ENCODE measurements at places on chromosomes 12 and 14.

DNA sequence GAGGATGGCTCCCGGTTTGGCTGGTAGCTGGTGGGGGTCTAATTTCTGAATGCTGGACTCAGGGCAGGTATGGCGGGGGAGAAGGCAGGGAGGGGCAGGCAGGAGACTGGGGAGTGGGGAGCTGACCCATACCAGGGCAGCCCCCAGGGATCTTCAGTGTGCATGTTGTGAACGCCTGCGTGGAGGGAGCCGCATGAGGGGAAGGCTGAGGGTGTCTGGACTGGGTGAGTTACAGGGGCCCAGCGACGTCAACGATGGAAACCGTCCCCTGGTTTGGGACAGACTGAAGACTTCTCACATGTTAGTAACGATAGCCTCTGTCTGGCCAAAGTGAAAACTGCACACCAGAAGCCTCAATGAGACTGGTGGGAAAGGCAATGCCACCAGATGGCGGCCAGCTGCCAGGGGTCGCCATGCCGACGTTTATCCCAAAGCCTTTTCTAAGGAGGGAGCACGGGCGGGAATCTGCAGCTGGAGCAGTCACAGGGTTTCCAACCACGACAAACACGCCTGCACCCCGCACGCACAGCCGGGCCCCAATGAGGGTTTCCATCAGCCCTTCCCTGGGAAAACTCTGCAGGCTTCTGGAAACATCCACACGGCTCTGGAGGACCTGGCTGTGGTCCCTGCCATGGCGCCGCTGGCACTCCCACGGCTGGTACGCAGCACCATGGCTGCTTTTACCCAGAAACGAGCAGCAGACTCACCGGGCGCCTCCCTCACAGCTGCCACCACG lies 14.0 kb downstream of the PGAM5 start:
- no peak for DNase-seq

GRCh38 chr14:54120260-54120659 lies 163.6 kb upstream of the BMP4 start:
- DNase-seq = no peak

GRCh38 chr12:49564686-49565405 lies 3.1 kb downstream of the MCRS1 start:
- no peak for DNase-seq

DNA sequence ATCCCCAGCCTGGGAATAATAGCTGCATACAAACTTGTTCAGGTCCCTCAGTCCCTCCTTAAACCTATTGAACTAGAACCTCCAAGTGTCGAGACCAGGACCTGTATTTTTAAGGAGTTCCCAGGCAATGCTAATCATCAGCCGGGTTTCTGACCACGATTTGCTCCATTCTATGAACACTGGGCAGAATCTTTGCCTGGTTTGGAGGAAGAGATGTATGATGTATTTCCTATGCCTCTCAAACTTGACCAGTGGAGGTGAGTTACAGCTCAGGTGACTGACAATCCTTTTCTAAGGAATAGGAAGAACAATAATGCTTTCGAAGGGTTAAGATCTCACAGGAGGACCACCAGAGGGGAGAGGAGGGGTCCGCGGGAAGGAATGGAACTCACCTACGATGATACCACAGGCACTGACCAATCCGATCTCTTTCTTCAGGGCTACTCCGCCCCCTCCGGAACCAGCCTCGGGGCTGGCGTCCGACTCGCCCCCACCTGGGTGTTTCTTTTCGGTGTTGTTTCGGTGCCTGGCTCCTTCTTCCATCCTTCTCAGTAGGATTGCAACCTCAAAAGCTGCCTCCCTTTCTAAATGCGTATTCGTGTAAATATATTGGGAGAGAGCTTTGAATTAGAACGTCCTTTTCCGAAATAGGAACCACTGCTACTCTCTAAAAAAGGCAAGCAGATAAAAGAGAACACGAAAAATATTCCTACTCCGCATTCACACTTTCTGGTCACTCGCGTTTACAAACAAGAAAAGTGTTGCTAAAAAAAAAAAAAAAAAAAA lies 895 bp downstream of the SLC7A8 start:
- DNase-seq = peak; percentile 41

GRCh38 chr14:93274055-93274806 lies 58.6 kb downstream of the BTBD7 start:
- DNase-seq = no peak

DNA sequence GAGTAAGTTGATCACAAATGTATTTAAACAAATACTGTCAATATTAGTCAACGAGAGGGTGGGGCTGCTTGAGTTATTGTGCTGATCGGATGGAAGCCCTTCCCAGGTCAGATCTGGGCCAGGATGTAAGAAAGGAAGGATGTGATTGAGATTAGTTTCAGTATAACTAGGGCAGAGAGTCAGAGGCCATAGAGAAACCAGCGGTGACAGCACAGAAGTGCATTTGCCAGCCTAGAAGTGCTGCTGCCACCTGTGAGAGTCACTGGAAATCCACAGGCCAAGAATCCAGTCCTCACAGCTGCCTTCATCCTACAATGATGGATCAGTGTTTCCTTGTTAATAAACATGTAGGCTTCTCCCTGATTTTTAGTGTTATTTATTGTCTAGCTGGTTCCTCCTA lies 9.8 kb upstream of the FERMT2 start:
- no peak for DNase-seq

GRCh38 chr12:70221626-70222025 lies 21.6 kb upstream of the CNOT2 start:
- DNase-seq = no peak

- DNase-seq = no peak
Observed at GRCh38 chr12:71134405-71134804, 23.4 kb downstream of the TSPAN8 start.

GRCh38 chr12:51217133-51217967 lies 512 bp downstream of the POU6F1 start:
- DNase-seq = peak; percentile 52

GRCh38 chr12:102903337-102904007 lies 13.6 kb downstream of the PAH start:
- no peak for DNase-seq

DNA sequence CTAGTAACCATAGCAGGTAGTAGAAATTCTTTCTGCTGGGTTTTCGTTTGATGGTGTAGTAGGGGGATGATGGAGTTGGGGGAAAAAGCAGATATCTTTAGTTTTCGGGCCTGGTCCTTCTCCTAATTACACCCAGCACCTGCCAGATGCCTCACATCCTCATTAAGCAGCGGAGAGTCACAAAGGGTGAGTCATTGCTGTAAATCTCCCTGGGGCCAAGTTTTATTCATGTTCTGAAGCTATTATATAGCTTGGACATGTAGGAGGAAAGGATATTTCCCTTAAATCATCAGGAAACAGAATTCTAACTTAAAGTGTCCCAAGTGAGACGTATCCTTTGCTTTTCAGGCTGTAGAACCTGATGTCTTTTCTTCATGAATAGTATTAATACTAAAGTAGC lies 4.9 kb upstream of the NECAP1 start:
- no peak for DNase-seq

DNA sequence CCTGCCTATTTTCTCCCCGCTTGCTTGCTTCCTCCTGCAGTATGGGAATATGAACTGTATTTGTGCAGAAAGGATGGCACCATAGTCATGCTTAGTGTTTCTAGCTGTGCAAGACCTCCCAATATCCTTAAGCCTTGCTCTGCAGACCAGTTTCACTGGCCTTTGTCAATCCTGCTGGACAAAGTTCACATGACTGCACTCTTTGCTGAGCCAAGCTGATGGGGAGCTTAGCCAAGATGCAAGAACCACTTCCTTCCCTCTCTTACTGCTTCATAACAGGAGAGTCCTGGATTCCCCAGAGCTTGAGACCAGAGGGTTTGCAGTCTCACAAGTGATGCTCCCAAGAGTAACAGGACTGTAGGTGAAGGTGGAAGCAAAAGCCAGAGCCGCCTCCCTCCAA lies 3.8 kb downstream of the ASIC1 start:
- DNase-seq = no peak

GRCh38 chr12:121871467-121871866 lies 12.8 kb upstream of the HPD start:
- DNase-seq = no peak

DNA sequence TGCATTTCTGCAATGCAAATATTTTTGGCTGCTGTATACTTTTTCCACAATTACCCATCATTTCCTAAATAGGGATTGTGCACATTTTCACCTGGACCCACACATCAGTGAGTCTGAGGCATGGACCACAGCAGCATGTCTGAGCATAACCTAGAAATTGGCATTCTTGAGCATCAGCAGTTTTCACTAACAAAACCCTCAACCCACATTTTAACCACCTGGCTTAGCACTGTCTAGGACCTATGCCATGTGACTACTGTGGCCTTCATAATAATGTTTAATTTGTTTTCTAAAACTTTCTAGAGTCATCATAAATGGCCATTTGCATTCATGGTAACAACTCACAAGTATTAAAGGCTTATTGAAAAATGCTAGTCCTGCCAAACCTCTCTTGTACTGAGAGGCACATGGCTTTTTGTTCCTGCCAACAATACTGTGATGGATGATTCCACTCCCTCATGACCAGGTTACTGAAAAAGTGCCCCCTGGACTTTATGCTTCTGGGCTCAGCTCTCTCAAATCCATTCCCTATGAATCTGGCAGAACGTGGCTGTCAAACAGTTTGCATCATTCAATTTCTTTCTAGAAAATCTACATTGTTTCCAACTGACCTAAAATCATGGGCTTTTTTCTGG lies 240.0 kb downstream of the MDGA2 start:
- no peak for DNase-seq

GRCh38 chr12:26231921-26232320 lies 36.5 kb downstream of the SSPN start:
- DNase-seq = no peak

GRCh38 chr14:56342494-56342942 lies 224.3 kb downstream of the PELI2 start:
- no peak for DNase-seq

GRCh38 chr12:31634620-31635019 lies 24.9 kb upstream of the ETFBKMT start:
- DNase-seq = no peak

DNA sequence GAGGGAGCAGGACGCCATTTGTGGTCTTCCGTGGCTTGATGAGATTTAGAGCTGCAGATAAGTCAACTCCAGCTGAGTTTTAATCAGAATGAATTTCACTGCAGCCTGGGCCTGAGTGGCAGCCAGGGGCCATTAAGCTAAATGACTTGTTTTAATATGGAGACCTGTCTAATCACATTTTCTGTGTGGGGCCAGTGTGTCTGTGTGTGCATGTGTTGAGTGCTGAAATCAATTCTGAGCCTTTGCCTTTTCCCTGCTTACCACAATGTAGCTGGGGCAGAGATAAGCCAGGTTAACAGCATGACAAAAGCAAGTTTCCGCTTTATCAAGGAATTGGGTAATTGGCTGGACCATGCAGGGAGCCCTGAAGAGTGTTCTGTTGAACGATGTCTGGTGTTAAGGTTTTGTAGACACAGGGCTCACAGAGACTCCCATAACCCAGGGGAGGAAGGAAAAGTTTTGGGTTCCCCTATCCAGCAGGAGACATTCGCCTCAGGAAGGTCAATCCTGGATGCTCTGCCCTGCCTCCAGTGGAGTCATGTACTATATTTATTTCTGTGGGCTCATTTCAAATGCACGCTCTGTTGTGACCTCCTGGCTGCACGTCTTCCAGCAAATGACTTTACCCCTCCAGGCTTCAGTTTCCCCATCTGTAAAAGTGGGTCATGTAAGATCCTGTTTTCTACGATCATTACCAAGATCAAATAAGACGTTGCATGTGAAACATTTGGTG lies 24.2 kb downstream of the RPH3A start:
- DNase-seq = no peak

DNA sequence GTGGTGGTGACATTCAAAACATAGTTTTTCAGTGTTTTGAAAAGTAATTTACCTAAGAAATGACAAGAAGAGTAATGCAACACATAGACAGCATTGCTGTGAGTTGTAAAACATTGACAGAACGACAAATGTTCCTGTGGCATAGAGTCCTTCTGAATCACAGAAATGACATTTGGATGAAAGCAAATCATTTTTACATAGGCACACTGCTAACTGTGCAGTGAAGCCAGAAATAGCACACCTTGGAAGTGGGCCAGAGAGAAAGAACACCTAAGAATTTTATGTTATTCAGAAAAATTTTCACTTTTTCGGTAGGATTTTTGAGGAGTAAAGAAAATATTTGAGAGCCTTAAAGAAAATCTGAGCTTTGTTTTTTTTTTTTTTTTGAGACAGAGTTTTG lies 100.6 kb downstream of the ANO4 start:
- DNase-seq = no peak

DNA sequence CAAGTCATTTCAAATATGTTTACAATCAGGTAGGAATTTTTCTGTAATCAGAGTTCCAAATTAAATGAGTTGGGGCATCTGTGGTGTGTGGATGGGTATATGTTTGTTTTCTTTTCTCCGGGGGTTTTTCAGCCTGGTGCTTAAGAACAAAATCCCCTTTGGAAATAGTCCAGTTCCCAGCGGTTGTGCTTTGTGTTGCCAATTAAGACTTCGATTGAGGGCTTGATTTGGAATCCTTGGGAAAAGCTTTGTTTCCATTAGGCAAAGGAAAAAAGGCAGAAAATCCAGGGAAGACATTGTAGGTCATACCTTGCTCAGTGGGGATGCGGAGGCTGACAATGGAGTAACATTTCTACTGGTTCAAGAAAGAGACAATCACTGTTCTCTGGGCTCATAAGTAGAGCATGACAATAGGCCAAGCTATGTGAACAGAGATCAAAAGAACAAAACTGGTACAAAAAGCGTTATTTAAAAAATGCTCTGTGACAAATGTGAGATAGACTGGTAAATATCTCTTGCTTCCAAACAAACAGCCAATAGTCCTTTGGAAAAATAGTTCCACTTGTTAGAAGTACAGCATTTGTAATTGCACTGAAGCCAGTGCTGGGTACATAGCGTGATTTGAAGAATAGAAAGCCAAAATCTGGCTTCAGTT lies 79.7 kb downstream of the EML1 start:
- no peak for DNase-seq

GRCh38 chr14:94025720-94026119 lies 420 bp upstream of the OTUB2 start:
- no peak for DNase-seq

GRCh38 chr12:5396541-5396940 lies 35.4 kb upstream of the NTF3 start:
- DNase-seq = no peak

- DNase-seq = no peak
Observed at GRCh38 chr14:38053666-38054065, 154.0 kb upstream of the SSTR1 start.

GRCh38 chr12:83958997-83959396 lies 953.6 kb downstream of the SLC6A15 start:
- DNase-seq = no peak

GRCh38 chr14:74865156-74865555 lies 10.8 kb downstream of the PROX2 start:
- DNase-seq = no peak

DNA sequence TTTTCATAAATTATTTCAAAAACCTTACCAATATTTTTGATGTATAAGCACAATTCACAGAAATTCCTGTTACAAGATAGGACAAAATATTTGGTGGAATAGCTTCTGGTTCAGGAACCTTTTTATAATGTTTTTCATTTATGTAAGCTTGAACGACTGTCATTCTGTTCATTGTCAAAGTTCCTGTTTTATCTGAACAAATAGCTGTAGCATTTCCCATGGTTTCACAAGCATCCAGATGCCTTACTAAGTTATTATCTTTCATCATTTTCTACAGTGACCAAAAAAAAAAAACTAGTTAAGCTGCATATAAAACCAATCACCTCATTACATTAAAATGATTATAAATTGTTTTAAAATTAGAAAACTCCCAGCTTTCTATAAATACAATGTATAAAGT lies 87.1 kb downstream of the ATP2B1 start:
- DNase-seq = no peak
